ENCODE measurements at places on chromosomes 4 and X. TPM values are rescaled to one million over a fixed set of nuclear protein-coding genes. Genes with fewer than 3 reads are reported as not detected.

GRCh38 chr4:56976283-56976836 lies 1.0 kb downstream of the NOA1 start:
- no peak for DNase-seq

Gene EIF2S3
- 73.8 TPM for total RNA-seq

DNA sequence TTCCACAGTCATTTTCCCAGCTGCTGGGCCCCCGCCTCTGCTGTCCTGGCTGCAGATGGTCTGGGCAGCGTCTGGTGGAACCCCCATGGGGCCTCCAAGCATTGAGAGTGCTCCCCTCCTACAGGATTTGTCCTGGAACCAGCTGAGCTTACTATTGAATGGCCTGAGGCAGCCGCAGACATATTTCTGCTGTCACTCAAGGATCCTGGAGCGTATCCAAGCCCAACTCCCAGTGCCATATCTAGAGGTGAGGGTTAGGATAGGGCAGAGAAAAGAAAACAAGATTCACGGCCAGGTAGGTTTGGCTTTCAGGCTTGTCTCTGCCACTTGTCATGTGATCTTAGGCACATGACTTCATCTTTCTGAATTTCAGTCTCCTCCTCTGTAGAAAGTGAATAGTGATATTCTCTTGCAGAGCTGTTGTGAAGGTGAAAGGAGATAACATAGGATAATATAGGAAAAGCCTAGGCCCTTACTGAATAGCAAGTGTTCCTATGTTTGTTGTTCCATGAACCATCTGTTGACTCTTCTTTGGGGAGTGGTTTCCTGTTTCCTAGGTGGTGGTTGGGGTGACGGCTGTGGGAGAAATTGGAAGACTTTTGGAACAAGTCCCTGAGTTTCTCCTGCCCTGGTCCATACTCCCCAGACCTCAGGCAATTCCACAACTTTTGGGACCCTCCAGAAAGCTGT lies 52.3 kb downstream of the SEPSECS start:
- peak; percentile 28 for DNase-seq

DNA sequence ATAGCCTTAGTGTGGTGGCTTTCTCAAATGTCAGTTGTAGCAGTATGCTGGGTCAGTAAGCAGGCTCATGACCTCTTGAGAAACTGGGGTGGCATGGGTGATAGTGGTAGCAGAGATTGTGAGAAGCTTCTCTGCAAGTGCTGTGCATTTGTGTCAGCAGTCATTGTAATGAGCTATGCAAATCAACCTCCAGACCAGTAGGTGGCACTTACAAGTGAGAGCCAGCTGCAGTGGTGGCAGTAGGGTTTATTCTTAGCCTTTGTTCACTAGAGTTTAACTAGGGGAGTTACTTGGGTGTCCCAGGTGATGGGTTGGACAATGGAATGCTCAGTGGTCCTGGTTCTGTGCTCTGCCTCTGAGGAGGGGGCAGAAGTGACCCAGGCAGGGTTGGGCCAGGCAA lies 818.7 kb downstream of the PCDH7 start:
- no peak for DNase-seq

DNA sequence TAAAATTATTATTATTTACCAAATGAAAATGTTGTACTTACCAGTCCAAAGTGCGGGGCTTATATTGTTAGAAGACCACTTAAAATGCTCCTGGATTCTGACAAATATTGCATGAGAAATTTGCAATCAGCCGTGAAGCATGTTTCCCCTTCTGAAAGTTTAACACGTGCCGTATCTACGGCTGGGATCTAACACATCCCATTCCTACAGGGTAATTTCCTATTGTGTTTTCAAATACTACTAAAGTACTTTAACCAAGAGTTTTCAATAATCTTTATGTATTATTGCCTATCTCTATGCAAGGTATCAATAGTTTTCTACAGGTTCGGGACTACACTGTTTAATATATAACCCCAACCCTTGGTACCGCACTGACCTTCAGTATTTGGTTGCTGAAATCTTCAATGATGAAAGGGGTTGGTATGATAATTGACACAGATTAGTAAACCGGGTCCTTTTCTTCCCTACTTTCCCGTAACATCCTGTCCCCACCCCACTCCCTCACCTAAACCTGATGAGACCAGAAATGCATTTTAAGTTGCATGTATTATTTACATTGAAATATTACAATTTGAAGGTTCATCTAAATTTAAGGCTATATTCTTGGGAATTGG lies 795 bp upstream of the BRWD3 start:
- no peak for DNase-seq

- no peak for DNase-seq
Measured at GRCh38 chr4:53355930-53356521, 9.8 kb downstream of the SCFD2 start.
